ENCODE measurements at places on chromosomes 2 and 18.

DNA sequence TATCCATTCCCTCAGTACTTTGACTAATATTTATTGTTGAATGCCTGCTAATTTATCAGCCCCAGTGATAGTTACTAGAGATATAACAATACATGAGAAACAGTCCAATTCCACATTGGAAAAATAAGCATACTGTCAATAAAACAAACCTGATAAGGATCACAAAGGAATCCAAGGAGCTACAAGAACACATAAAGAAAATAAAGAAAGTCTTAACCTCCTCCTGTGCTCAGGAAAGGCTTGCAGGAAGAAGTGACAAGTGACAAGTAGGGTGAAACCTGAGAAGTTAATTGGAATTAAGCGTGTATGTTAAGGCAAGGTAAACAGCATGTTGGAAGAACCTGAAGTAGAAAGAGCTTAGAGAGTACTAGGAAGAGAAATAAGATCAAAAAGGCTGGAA lies 20.3 kb upstream of the ASNSD1 start:
- H3K27me3 ChIP-seq = no peaks in the 10 kb centered on the region
- no peaks in the 10 kb centered on the region for H3K36me3 ChIP-seq
- H3K4me1 ChIP-seq = no peaks in the 10 kb centered on the region
- DNase-seq = no peak

GRCh38 chr18:48009116-48009745 lies 78.8 kb upstream of the SMAD2 start:
- no peak overlapping the region for H3K27ac ChIP-seq
- H3K4me3 ChIP-seq = peak overlapping the region; percentile 64
- H3K4me1 ChIP-seq = peaks cover 10% of the 10 kb centered on the region
- peaks cover 28% of the 10 kb centered on the region for H3K27me3 ChIP-seq

GRCh38 chr2:16005816-16006536 lies 65.6 kb downstream of the MYCN start:
- no peak overlapping the region for H3K4me3 ChIP-seq
- no peak for DNase-seq
- H3K27ac ChIP-seq = no peak overlapping the region
- H3K27me3 ChIP-seq = peaks cover 11% of the 10 kb centered on the region
- H3K4me1 ChIP-seq = no peaks in the 10 kb centered on the region
- peaks cover 2% of the 10 kb centered on the region for H3K36me3 ChIP-seq

DNA sequence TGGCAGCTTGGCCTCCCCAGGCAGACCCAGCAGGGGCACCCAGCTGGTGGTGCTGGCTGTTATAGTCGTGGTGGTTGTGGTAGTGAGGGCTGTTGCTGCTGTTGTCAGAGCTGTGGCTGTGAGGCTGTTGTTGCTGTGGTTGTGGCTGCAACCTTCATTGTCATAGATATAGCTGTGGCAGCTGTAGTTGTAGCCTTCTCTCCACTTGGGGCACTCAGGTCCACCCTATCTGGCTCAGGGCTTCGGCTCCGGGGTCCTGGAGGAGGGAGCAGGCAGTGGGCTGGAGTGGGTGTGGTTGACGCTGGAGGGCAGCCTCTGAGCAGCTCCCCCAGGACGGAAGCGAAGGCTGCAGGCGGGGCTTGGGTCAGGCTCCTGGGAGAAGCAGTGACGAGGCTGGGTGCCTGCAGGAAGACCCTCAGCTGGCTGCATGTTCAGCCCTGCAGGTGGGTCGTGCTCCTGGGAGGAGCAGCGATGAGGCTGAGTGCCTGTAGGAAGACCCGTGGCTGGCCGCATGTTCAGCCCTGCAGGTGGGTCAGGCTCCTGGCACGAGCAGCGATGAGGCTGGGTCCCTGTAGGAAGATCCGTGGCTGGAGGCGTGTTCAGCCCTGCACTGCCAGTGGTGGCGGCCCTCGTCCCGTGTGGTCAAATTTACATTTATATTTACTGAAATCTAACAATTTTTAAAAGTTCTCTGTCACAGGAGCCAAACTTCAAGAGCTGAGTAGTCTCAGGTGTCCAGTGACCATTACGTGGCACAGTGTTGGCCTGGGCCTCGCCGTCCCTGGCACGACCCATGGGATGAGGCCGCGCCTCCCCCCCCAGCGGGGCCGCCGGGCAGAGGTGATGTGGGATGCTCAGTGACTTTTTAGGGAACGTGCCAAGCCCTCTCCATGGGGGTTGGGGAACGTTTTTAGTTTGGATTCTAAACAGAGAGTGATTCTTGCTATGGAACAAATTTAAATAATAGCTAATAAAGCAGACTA lies 79.2 kb upstream of the PXDN start:
- no peaks in the 10 kb centered on the region for H3K4me1 ChIP-seq
- H3K27me3 ChIP-seq = no peaks in the 10 kb centered on the region
- H3K27ac ChIP-seq = no peak overlapping the region
- no peak overlapping the region for H3K4me3 ChIP-seq
- no peak for DNase-seq

DNA sequence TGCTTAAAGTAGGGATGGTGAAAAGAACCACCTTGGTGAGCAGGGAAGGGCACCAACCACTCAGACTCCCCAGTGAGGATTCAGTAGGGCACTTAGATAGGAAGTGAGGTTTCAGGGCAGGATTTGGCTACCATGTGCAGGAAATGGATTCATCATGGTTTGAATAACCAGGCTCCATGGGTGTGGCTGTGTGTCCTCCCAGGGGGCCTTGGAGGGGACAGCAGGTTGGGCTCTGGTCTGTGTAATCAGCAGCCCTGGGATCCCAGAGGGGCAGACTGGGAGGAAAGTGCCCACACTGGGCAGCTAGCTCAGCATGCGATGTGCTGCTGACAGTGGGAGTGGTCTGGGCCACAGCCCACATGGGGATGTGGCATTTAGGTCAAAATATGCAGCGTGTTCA lies 224.6 kb downstream of the CELF4 start:
- no peaks in the 10 kb centered on the region for H3K36me3 ChIP-seq
- peaks cover 16% of the 10 kb centered on the region for H3K27me3 ChIP-seq
- H3K4me3 ChIP-seq = no peak overlapping the region
- H3K27ac ChIP-seq = no peak overlapping the region
- no peak for DNase-seq

DNA sequence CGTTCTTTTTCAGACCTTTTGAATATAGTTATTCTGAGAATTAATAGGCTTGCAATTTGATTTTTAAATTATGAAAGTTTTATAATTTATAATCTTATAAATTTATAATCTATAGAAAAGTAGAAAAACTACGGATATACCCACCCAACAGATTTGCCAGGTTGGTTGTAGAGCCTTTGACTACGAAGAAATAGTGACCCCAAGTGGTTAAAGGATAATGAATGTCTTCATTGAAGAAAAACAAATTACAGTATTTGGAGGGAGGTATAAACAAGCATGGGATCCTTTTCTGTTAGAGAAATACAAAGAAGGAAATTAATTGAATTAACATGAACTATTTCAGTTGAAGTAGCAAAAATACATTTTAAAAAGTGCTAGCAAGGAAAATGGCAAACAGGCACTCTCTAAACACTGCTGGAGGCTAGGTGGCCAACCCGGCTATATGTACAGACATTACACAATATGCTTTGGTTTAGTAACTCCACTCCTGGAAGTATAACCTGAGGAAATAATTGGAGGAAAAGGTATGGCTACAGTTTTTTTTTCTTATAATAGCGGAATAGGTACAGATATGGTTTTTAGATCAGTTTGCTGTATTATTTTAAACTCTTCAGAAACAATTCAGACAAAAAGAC lies 110.9 kb downstream of the MIB1 start:
- H3K27ac ChIP-seq = no peak overlapping the region
- no peak for DNase-seq
- H3K4me3 ChIP-seq = no peak overlapping the region
- no peaks in the 10 kb centered on the region for H3K27me3 ChIP-seq

- peaks cover 4% of the 10 kb centered on the region for H3K36me3 ChIP-seq
- no peak overlapping the region for H3K4me3 ChIP-seq
- H3K27me3 ChIP-seq = no peaks in the 10 kb centered on the region
- no peak overlapping the region for H3K27ac ChIP-seq
Measured at GRCh38 chr2:24521975-24522639, 31.1 kb downstream of the NCOA1 start.

DNA sequence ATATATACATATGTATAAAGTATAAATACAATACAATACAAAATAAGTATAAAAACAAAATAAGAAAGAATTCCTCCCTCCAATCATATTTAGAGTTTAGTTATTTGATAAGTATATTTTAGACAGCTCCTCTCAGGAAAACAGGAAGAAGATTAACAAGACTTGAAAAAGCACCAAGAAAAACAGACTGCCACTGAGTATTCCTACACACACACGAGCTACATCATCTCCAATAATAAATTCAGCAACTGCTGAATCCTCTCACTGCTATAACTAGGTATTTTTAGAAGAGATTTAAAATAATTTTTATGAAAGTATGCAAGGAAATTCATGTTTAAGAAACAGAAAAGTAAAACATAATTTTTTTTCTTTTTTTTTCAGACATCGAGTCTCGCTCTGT lies 13.0 kb downstream of the LONRF2 start:
- H3K4me3 ChIP-seq = no peak overlapping the region
- no peaks in the 10 kb centered on the region for H3K4me1 ChIP-seq
- peaks cover 11% of the 10 kb centered on the region for H3K27me3 ChIP-seq
- H3K36me3 ChIP-seq = no peaks in the 10 kb centered on the region

DNA sequence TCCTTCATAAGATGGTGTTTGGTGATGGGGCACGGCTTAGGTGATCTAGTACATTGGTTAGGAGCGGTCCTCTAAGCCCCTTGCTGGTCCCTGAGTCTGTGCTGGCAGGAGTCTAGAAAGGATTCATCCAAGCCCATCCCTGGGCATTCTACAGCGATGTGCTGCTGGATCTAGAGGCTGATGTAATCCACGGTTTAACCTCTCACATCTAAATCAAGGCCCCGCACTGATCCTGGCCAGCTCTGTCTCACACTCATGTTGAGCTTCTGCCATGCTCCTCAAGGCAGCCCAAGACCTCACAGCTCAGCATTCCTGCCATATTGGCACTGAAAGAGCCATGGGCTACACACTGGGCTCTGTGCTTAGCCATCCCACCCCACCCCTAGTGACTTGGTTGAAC lies 664.8 kb downstream of the STK39 start:
- no peak for DNase-seq
- H3K36me3 ChIP-seq = no peaks in the 10 kb centered on the region
- no peaks in the 10 kb centered on the region for H3K4me1 ChIP-seq
- no peak overlapping the region for H3K4me3 ChIP-seq
- H3K27ac ChIP-seq = no peak overlapping the region

DNA sequence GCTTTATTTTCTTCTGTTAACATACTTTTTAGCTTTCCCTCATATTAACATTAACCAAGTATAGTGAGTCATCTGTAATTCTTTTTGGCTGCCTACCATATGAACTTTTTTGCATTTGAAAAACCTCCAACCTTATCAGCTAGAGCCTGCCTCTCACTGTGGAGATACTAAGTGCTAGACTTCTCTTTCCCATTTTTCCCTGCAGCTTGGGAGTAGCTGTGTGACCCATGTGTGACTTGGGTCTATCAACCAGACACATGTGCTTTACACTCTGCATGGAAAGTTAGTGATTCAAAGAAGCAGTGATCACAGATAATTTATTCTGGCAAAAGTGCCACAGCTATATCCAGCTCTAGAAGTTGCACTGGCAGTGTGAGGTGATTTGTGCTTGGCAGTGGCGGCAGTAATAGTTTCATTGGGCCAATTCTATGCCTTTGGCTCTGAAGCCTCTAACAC lies 36.3 kb downstream of the PREPL start:
- peaks cover 47% of the 10 kb centered on the region for H3K36me3 ChIP-seq
- H3K4me3 ChIP-seq = no peak overlapping the region
- no peak for DNase-seq
- no peaks in the 10 kb centered on the region for H3K4me1 ChIP-seq
- H3K27ac ChIP-seq = no peak overlapping the region

- no peaks in the 10 kb centered on the region for H3K4me1 ChIP-seq
- no peaks in the 10 kb centered on the region for H3K36me3 ChIP-seq
- no peak overlapping the region for H3K4me3 ChIP-seq
- H3K27me3 ChIP-seq = peaks cover 15% of the 10 kb centered on the region
Measured at GRCh38 chr18:48136827-48137373, 206.4 kb upstream of the SMAD2 start.

DNA sequence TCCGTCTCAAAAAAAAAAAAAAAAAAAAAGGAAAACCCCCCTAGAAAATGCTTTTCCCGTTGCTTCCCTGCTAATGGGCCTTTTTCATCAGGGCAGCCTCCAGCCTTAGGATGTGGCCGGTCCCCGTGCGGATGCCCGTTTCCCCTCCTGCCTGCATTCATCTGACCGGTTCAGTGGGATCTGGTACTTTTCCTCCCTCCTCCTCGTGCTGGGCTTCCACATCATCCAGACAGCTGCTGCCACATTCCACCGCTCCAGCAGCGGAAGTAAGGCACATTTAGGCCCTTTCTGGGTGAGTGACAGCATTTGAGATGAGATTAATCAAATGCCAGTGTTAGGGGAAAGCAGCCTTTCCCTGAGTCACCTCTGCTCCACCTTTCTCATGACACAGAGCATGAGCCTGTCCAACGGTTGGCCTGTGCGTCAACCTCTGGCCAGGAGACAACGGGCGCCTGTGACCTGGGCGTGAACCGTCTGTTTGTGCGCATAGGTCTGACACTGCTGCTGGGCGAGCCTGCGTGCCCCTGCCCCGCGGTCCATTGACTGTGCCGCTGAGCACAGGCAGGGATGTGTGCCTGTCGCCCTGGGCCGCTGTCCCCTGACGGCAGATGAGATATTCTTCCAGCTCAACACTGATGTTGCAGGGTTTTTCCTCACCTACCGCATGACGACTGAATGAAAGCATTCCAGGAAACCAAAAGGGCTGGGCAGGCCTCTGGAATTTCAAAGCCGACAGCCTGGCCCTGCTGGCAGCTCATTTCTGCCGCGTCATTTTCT lies 174.0 kb downstream of the TGIF1 start:
- no peak for DNase-seq
- no peak overlapping the region for H3K27ac ChIP-seq
- H3K4me3 ChIP-seq = no peak overlapping the region
- H3K4me1 ChIP-seq = peaks cover 6% of the 10 kb centered on the region
- H3K27me3 ChIP-seq = peaks cover 10% of the 10 kb centered on the region

DNA sequence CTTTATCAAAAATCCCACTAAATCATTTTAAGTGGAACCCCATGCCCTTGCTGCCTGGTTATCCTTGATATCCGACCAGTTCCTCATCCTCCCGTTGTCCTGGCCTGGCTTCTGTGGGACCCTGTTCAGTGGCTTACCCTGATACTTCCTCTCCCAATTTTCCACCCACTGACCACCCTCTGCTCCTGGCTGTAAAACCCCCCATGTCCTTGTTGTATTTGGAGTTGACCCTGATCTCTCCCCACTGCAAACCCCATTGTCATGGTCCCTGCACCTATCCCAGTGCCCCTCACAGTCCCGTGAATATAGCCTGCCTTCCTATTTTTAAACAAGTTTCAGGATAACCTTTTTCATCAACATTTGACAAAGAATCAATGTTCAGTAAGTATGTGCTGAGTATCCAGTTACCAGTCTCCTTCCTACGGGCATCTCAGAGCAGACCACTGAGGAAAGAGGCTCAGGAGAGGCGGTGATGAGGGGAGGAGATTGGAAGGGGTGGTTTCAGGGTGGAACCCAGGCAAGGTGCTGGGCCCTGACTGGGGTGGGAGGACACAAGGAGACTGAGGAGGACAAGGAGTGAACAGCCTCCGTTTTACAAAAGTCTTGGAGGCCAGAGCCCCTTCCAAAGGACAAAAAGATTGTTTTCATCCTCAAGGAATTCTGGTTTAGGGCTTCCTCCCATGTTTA lies 131.8 kb downstream of the PXDN start:
- H3K27me3 ChIP-seq = peaks cover 10% of the 10 kb centered on the region
- no peak overlapping the region for H3K4me3 ChIP-seq
- H3K36me3 ChIP-seq = no peaks in the 10 kb centered on the region
- no peak for DNase-seq

- H3K4me3 ChIP-seq = peak overlapping the region; percentile 87
- peaks cover 2% of the 10 kb centered on the region for H3K27me3 ChIP-seq
- DNase-seq = no peak
- peaks cover 4% of the 10 kb centered on the region for H3K4me1 ChIP-seq
- no peaks in the 10 kb centered on the region for H3K36me3 ChIP-seq
- no peak overlapping the region for H3K27ac ChIP-seq
Measured at GRCh38 chr2:54709336-54709809, 14.1 kb upstream of the EML6 start.
